ENCODE measurements at places on chromosomes 7 and 10. TPM values are rescaled to one million over a fixed set of nuclear protein-coding genes. Genes with fewer than 3 reads are reported as not detected.
A peak's percentile ranks its signal among the peaks of the same experiment; 100 is the strongest.

GRCh38 chr7:77538281-77539212, 1.5 kb downstream of the PTPN12 start:
- peak; percentile 97 for DNase-seq

UCN3 gene
- not detected for total RNA-seq

DNA sequence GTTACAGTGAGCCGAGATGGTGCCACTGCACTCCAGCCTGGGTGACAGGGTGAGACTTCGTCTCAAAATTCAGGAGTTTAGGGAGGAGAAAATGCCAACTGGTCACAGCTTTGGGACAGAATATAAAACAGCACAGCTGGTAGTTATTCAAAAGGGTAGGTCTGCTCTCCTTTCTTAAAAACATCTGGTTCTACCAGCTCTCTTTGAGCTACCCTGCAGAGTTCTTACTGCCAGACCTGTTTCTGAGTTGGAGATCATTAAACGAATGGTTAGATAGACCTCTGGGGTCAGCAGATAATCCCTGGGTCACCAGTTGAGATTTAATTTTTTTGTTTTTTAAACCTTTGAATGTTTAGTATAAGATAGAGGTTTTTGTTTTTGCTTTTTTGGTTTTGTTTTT, 52.6 kb downstream of the MCU start:
- DNase-seq: no peak

DNA sequence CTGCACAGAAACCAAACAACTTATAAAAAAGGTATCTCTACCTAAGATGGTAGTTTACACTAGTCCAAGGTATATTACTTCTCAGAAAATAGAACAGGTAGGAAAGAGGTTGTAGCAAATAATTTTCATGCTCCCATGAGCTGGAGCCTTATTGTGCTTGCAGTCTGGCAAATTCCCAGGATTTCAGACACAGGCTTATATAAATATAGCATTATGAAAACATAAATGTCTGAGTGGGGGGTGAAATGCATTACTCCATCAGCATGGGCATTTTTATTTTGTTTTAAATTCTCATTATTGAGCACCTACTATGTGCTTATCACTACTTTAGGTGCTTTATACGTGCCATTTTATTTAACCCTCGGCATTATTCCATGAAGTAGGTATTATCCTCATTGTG, 83.0 kb upstream of the PHYHIPL start:
- no peak for DNase-seq

DNA sequence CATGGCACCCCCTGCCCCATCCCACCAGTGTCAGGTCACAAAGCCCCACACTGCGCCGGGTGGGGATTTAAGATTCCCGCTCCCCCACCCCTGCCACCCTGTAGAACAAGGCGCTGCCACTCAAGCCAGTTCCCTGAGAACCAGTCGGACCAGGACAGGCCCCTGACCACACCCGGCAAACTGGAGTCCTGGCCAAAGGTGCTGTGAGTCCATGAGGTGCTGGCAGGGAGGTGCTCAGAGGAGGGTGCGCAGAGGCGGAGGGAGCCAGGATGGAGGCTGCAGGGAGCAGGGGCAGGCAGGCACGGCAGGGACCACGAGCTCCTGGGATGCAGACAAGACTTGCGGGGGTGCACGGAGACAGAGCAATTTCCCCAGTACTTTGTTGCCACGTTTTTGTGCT, 19.7 kb upstream of the GDI2 start:
- DNase-seq: no peak

- no peak for DNase-seq
Observed at GRCh38 chr10:131876017-131876416, 24.8 kb upstream of the PPP2R2D start.

DNA sequence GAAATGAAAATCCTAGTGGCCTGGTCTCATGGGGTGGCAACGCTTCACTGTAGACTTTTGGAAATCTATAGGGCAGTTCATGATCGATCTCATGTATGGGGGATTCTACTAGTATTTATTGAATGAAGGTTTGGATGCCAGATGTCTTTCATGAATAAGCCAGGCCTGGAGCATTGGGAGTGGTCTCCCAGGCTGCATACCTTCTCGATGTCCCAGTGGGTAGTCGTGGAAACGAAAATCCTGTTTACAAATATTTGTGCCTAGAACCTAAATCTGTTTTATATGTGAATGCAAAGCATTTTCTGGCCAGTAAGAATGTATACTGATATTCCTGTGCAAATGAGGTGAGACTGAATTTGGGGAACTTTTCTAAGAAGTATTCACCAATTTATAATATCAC, 105.0 kb upstream of the C1QL3 start:
- DNase-seq: no peak

DNA sequence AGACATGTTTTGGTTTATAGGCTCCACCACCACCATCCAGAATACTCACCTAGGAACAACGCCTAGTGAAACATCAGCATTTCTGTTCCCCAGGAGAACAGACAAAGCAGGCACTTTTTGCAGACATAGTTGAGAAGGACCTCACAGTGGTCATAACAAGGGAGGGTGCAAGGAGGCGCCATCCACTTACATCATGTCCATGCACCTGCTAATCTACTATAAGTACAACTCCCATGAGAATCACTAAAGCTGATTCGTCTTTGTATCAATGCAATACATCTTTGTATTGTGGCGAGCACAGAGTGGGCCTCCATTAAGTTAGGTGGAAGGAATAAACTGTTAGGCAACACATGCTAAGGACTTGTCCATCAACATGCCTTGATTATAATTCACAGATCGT, 207.1 kb downstream of the KCNMA1 start:
- DNase-seq: no peak

MRPS24 gene
- 260 TPM for total RNA-seq

TFR2 gene
- 1.6 TPM for total RNA-seq

PRLHR gene
- not detected for total RNA-seq

GRCh38 chr10:20288060-20288459, 471.8 kb downstream of the PLXDC2 start:
- no peak for DNase-seq

GRCh38 chr10:131588704-131589220, 277.2 kb upstream of the TCERG1L start:
- DNase-seq: no peak

DNA sequence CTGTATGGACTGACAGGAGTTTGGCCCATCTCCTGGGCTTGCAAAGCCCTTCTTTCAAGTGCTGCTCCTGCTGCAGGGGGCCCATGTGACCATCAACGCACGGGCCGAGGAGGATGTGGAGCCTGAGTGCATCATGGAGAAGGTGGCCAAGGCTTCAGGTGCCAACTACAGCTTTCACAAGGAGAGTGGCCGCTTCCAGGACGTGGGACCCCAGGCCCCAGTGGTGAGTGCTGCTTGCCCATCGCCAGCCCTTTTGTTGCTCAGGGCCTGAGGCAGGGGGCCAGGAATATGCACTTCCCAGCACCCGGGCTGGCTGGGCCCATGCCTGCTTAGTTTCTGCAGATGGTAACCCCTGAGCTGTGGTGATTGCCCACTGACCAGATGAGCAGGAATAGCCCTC, 8.7 kb downstream of the PGAM2 start:
- DNase-seq: no peak

- DNase-seq: no peak
Observed at GRCh38 chr10:11958956-11959355, 83.7 kb downstream of the UPF2 start.

GRCh38 chr10:23040002-23040401, 55.4 kb upstream of the MSRB2 start:
- DNase-seq: no peak

GRCh38 chr10:66983475-66983818, 57.6 kb downstream of the LRRTM3 start:
- DNase-seq: no peak

DNA sequence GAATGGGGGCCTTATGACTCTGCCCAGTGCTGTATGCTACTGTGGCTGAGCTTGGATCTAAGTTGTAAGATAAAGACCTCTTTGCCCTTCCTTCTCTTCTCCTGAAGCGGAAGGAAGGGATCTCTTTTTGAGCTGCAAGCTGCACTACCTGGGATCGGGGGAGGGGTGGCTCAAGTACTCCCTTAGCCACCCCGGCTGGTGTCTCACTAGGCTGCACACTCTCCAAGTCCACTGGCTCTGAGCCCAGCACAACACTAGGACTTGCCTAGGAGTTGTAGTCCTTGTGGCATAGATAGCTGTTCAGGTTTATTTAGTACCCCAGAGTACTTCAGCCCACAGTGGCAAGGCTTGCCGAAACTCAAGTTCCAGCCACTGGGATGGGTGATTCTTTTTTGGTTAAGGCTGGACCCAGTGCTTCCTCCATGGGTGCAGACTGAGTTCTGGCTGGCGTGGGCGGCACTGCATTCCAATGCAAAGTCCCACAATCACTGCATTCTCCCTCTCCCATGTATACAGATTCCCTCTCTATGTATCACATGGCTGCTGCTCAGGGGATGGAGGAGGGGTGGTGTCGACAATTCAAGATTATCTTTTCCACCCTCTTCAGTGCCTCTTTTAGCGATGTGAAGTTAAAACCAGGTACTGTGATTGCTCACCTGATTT, 76.2 kb upstream of the SLC25A13 start:
- DNase-seq: peak; percentile 27

CTAGE4 gene
- total RNA-seq: 2.7 TPM

DNA sequence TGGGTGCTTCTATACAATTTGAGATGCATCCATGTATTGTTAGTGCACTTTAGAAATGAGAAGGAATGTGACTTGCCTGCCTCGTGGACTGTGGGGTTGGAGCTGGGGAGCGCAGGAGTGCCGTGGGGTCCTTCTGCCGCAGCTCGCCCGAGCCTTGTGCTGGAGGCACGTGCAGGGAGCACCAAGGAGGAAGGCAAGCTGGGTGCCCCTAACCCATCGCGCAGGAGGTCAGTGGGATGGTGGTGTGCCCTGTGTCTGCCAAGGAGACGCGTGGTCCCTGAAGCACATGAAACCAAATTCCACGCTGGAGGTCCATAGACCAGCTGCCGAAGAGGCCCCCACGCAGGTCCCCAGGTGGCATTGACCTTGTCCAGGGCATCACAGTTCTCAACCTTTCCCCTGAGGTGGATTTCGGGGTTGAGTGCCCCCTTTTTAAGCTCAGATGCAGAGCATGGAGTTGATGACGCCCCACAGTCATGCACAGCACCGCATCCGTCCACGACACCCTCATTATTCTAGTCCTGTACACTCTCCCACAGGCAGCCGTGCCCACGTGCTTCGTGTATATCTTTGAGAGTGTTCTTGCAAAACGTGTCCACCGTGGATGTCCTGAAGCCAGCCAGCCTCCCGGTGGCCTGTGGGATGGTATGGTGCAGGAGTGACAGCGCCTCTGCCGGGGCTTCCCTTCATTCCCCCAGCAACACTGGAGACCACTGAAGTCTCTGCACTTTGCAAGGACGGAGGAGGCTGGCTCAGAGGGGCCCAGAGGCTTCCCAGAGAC, 35.5 kb downstream of the FKBP6 start:
- no peak for DNase-seq

- no peak for DNase-seq
Observed at GRCh38 chr10:110859206-110859972, 12.3 kb upstream of the PDCD4 start.

DNA sequence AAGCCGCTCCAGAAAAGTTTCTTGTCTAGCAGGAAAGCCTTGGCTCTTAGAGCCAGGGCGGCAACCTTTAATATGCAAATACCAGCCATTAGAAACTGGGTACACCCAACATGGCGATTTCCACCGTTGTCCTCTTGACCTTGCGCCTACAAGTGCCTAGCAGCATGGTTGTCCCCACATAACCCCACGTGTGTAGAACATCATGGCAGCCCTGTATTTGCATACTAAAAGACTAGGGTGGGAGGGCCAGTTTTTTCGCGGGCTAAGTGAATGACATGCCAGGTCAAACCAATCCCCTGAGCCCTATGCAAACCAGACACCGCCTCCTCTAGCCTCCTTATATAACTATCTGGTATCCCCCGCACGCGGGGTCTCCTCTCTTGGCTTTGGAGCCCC, 58.4 kb upstream of the FZD8 start:
- DNase-seq: no peak

ZNF775 gene
- total RNA-seq: 2.5 TPM

DNA sequence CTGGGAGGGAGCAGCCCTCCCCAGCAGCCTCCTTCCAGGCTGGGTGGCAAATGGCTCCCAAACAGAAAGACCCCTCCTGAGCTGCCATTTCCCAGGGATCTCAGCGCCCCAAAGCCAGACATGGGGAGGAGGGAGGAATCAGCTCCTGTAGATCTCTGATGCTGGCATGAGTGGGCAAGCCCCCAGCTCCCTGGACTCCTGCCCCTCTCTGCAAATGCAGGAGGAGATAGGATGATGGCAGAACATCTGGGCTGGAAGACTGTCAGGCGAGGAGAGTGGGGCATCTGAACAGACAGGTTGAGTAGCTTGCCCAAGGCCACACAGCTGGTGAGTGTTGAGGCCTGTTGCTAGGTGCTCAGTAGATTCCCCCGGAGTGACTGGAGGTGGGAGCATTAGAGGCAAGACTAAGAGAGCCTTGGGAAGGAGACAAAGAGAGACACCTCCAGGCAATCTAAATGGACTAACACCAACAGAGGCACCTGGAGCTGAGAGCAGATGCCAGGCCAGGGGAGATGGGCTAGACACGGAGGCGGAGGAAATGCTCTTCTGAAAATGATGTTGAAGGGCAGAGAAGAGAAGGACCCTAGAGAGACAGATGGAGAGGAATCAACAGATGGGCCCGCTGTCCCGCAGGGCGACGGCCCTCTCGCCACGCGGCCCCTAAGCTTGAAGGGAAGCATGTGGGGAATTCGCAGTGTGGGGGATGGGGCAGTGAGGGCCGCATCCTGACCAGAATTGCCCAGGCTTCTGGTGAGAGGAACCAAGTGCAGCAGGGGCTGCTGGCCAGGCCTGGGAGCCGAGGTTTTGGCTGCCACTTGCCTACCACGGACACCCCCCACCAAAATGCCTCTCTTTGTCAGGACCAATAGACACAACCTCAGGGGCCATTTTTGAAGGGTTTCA, 84.8 kb upstream of the LRRC4 start:
- no peak for DNase-seq

VWDE gene
- 4.4 TPM for total RNA-seq

DNA sequence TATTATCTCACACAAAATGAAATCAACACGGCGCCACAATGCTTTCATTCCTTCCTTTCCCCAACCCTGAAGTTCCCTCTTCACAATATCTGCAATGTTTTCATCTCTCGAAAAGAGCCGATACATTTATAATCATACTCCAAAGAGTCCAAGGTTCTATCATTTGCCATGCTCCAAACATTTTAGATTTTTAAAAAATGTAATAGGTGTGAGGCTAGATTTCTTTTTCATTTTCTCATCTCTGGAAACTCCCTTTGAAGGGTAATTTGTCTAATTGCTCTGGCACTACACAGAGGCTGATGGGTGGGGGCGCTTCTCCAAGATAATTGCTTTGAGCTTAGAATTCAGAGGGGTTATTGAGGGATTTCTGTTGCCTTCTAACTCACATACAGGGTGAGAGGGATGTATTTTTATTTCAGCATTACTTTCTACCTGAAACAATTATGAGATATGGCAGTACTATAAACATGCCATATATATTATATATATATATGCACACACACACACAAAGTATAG, 4.9 kb downstream of the DLX5 start:
- DNase-seq: no peak
